Stimulated activated CD8-positive, alpha-beta memory T cell treated with anti-CD3 and anti-CD28 coated beads, Interleukin-4, amount 100 ng/mL, for 4 hours (primary cell): ENCODE measurements at places on chromosomes 12 and 14.

DNA sequence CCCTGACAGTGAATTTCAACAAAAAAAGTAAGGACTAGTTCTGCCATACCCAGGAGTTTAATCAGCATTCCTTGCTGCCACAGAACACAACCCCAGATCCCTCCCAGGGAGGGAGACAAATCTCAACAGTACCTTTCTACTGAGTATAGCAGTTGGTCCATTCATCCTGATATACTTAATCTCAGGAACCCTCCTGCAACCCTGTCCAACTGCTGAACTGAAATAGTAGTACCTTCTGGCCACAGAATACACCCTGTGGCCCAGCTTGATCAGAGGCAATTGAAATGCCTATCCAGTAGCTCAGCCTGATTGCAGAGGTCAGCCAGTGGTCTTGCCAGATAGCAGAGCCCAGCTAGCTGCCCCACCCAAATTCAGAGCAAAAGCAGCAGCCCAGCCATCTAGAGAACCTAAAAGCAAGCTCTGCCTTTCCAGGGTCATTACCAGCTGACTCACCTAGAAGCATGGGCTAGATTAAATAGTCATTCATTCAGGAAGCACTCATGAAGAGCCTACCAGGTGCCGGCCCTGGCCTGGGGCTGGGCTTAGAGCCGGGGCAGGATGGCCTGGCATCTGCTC is 40.0 kb upstream of the RHOJ start:
- no peak for DNase-seq

DNA sequence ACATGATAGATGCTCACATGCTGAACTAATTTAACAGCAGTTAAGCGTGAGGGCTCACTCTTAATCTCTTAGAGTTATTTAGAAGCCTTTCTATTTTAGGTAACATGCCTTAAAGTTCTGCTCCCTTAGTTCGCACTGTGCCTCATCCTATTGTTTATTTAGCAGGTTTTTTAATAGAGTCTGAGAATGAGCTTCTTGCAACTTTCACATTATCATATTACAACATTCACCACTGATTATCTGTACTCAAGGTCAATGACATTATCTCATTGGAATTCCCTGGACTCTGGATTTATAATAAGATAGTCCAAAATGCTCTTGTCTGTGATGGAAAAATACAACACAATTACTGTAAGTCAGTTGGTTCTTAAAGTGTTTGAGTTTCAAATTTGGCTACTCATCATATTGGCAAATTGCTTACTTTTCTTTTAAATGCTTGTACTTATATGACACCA is 183.6 kb upstream of the SLC38A2 start:
- no peak for DNase-seq

- no peak for DNase-seq
Observed at GRCh38 chr12:71804505-71804904, 35.1 kb upstream of the TBC1D15 start.

GRCh38 chr12:124652661-124653060 is 85.2 kb upstream of the NCOR2 start:
- DNase-seq: no peak

DNA sequence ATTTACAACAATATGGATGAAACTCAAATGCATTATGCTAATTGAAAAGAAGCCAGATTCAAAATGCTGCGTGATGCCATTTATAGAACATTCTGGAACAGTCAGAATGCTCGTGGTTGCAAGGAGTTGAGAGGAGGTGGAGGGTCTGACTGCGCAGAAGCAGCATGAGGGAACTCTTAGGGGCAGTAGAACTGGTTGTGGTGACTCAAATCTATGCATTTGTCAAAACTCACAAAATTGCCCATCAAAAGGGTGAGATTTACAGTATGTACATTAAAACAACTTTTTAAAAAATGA is 113.7 kb upstream of the PDZRN4 start:
- DNase-seq: no peak

DNA sequence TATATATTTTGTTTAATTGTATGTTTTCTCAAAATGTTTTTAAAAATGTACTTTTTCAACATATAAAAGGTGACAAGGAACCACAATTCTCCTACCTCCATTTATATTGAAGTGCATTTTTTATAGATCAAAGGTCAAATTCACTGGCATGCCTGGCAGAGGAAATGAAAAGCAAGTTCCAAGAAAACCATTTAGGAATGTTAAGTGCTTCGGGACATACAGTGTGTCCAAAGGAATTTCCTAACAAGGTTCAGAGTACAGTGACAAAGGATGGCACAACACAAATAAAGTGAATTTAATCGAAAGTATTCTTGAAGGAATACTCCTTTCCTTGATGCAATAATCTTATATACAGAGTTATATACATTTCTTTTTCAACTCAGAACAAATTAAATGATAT is 242.3 kb downstream of the CCER1 start:
- DNase-seq: no peak

DNA sequence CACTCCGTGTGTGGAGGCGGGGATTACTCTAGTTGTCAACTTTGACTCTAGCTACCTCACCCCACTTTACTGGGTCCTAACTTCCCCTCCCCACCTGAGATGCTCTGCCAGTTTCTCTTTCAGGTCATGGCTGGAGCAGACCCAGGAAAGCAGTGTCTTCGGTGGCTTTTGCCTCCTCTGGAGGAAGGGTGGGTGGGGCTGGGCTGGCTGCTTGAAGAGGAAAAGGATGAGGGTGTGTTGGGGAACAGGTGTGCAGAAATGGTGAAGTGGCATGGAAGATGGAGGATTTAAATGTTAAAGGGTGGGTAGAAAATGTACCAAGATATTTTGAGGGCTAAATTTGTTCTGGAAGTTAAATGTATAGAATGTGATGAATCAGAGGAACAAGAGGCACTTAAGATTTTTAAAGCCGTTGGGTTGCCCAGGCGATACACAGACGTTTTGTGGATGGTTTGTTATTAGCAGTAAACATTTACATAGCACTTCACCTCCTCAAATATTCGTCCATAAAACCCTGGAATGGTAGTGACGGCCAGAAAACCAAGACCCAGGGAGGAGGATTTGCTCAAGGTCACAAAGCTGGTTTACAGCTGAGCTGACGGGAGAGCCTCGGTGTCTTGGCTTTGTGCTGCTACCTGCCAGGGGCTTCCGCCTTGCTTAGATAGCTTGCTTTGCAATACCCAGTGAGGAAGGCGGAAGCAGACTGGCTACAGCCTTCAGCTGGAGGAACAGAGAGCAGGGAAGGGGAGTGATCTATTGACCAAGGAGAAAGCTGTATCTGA is 72.2 kb upstream of the PRMT8 start:
- no peak for DNase-seq

DNA sequence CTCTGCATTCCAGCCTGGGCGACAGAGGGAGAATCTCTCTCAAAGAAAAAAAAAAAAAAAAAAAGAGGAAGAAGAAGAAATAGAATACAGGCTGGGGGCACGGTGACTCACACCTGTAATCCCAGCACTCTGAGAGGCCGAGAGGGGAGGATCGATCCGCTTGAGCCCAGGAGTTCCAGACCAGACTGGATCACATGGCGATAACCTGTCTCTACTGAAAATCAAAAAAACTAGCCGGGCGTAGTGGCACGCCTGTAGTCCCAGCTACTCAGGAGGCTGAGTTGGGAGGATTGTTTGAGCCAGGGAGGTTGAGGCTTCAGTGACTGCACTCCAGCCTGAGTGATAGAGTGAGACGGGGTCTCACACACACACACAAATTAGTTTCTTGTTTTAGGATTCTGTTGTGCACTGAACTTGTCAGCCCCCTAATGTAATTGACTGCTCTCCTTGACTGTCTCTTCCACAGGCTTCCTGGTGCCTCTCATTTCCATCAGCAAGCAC is 963 bp upstream of the TINF2 start:
- no peak for DNase-seq

DNA sequence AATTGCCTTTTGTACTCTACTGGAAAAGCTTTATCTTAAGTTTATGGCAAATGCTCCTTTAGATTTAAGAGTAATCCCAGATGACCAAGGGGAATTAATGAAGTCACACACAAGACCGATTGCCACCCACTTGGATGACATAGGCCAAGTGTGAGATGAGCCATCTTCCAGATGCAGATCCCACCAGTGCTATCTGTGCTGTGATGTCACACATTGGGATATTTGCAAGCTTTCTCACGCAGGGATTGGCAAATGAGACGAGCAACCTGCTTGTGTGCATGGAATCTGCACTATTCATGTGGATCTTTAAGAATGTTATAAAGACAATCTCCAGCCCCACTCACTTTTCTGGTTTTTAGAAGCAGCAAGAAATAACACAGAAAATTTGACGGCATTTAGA is 602.1 kb upstream of the TMEM132C start:
- no peak for DNase-seq

- no peak for DNase-seq
Observed at GRCh38 chr14:56208520-56208919, 90.3 kb downstream of the PELI2 start.

DNA sequence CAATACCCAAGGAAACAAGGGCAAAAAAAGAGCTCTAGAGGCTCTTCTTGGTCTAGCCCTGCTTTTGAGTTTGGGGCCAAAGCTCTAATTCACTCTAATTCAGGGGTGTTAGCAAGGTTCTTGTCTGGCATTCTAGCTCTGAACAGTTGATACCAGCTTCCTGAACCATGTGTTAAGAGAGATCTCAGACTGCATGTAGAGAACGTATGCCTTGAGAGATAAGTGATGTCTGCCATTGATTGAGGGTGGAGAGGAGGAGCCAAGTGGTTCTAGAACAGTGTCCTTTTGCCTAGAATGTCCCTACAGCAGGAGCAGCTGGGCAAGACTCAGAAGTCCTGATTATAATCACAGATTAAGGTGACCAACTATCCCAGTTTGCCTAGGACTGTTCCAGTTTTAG is 18.2 kb upstream of the POC1B start:
- DNase-seq: no peak

- no peak for DNase-seq
Observed at GRCh38 chr12:121918679-121919038, 267 bp downstream of the CFAP251 start.

DNA sequence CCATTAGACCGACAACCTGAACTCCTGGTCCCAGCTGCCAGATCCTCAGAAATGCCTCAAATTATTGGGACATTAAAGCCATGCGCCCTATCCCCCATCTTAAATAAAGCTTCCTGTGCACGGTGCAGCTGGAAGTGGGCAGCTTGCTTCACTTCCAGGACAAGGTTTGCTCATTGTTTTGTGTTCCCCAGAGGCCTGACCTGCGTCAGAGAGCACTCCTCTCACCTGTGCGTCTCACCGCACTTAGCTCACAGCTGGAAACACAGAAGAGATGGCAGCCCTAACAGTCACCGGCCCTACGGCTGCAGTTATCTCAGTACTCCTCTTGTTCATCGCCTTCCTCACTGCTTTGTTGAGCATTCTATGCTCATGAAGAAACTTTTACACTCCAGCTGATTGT is 135.5 kb downstream of the ANO2 start:
- no peak for DNase-seq

DNA sequence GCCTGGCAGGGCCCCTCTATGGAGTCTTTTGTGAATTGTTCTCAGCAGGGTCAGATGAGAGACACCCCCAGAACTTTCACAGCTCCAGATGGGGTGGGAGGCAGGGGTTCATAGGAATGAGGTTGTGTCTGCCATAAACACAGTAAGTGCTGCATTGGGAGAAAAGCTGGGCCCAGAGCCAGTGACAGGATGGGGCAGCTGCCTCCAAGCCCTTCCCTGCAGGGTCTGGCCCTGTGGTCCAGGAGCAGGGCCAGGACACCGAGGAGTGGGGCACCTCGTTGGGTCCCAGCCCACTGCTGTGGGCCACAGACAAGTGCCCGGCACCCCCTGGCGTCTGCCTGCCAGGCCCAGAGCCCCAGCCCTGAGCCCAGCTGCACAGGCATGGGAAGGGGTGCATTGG is 13.3 kb downstream of the INF2 start:
- no peak for DNase-seq

- DNase-seq: no peak
Observed at GRCh38 chr14:100240668-100241032, 1.7 kb downstream of the YY1 start.

DNA sequence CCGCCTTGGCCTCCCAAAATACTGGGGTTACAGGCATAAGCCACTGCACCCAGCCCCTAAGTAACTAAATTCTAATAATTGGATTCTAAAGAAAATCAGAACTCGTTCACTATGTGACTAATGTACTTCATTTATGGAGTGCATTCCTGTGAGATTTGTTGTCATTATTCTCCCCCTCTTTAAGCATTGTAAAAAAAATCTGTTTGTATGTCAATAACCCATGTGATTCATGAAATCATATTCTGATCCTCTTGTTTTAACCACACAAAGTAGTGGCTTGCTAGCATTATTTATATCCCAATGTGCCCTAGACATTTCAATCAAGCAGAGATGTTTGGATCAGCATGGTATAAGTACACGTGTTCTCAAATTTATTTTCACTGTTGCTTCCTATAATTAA is 78.2 kb upstream of the OSBPL8 start:
- no peak for DNase-seq

GRCh38 chr12:65754744-65755595 is 69.3 kb upstream of the HMGA2 start:
- no peak for DNase-seq

- DNase-seq: no peak
Observed at GRCh38 chr14:95068521-95068920, 88.8 kb downstream of the DICER1 start.
